ENCODE measurements at places on chromosomes 1 and 21.
A peak's percentile ranks its signal among the peaks of the same experiment; 100 is the strongest.

DNA sequence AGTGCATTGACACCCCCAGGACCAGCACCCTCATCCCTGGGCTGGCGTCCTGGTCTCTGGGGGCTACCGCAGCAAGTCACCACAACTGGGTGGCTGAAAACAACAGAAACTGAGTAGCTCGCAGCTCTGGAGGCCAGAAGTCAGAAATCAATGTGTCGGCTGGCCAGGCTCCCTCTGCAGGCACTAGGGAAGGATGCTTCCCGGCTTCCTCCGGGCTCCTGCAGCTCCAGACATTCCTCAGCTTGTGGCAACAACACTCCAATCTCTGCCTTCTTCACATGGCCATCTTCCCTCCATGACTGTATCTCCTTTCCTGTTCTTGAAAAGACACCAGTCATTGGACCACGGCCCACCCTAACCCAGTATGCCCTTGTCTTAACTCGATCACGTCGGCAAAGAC, 224.2 kb downstream of the NPHP4 start:
- DNase-seq, result no peak

GRCh38 chr1:167617153-167618147, 12.6 kb upstream of the RCSD1 start:
- DNase-seq, result no peak

GRCh38 chr1:58844176-58844575, 60.3 kb upstream of the JUN start:
- no peak for DNase-seq

- DNase-seq, result no peak
These were observed 45.0 kb upstream of the AIM2 start for GRCh38 chr1:159121526-159121925.

DNA sequence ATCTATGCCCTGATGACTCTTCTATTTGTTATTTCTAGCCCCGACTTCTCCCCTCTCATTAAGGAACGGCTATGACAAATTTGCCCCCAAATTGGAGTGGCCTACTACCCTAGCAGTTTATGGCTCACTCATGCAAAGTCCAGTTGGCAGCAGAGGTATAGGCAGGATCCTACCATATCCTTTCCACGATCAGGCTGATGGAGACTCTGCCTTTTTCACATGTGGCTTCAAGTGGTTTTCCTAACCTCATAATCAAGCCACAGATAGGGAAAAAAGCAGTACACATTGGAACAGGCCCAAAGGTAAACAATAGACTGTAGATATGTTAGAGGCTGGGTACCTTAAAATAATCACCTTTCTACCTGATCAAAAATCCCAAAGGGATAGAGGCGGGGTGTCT, 292.5 kb downstream of the NCAM2 start:
- DNase-seq, result no peak

GRCh38 chr1:57712846-57713245, 289.0 kb upstream of the DAB1 start:
- no peak for DNase-seq

DNA sequence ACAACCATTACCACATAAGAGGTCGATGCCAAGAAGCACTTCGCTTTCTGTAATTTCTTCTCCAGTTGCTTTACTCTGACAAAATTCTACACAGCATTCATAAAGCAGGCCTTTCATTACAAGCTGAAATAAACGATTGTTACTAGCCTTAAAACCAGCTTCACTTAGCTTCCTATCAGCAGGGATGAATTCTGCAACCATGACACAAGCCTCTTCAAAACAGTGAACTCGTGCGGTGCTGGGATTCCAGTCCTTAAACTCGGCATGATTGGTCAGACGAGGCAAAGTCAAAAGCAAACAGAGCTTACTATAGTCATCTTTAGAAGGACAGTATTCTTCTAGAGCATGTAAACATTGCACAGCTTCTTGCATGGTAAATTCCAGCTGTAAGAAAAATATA, 30.6 kb downstream of the WDR47 start:
- no peak for DNase-seq

- peak; percentile 67 for DNase-seq
These were observed 6.7 kb upstream of the RNASEL start for GRCh38 chr1:182595641-182596240.

DNA sequence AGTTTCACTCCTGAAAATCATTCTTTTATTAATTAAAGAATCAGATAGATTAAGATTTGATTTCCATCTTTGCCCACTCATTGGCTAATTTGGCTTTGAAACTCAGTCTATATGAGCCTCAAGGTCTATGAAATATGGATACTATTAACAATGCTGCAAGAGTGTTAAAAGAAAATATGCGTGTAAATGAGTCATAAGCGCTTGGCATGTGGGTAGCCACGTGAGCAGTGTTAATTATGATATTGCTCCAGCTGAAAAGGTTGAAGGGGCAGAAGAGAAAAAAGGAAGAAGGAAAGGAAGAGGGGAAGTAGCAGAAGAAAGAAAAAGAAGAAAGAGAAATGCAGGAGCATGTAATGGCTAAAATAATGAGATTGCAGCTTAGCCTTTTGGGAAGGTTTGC, 151.4 kb downstream of the CHRM3 start:
- DNase-seq, result no peak
